ENCODE measurements at places on chromosomes 4 and X.

- no peak for DNase-seq
These were observed 210.2 kb downstream of the DMD start for GRCh38 chrX:33001107-33001506.

DNA sequence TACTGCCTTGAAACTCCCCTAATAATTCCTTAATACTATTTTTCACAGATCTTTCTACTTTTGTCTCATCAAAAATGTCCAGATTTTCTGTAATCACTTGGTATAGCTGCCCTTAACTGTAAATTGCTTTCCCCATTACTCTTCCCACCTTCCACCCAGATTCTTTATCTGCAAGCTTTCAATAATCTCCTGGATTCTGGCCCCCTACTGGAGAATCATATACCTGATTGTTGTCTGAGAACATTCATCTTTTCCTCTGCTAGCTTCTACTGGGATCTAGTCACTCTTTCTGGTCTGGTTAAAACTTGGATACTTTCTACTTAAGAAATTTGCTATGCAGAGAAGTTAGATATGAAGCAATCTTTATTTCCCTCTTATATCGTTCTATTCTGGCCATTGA is 552.6 kb downstream of the PCDH19 start:
- DNase-seq = no peak

GRCh38 chrX:132482632-132483031 is 6.2 kb downstream of the MBNL3 start:
- no peak for DNase-seq

DNA sequence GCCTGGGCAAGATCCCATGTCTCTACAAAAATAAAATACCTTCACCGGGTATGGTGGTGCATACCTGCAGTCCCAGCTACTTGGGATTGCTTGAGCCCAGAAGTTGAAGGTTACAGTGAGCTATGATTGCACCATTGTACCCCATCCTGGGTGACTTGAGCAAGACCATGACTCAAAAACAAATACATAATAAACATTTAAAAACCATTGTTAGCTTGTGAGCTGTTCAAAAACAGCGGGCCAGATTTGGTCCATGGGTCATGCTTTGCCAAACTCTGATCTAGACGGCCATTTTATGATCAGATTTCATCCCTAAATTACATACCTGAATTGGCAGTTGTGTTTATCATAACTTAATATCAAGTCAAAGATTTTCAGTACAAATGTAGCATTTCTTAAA is 76.0 kb upstream of the GPM6B start:
- no peak for DNase-seq

DNA sequence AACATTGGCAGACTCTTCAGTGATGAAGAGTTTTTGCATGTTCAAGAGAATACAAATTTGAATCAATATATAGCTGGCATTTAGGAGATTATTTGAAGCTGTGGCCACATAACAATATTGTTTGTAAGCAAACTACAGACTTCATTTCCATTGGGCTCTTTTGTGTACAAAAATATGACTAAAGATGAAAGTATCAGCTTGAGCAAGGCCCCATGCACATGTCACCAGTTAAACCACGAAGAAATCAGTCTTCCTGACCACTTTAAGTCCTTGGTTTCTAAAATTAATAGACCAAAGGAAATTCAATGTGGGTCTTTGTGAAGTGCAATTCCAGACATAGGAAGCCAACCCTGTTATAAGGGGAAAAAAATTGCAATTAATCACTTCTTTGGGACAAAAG is 1664.6 kb upstream of the ADGRL3 start:
- no peak for DNase-seq

DNA sequence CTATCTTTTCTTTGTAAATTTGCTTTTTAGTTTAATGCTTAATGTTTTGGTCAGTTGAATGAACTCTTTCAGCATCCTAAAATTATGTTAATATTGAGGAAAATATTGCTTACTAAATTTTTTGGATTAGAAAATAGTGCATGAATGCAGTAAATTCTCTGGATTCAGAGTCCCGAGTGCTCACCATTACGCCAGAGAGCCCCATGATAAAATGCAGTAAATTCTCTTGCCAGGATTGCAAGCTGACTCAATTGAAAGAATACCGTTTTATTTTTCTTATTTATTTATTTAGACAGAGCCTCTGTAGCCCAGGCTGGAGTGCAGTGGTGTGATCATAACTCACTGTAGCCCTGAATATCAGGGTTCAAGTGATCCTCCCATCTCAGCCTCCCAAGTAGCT is 60.9 kb upstream of the ENPEP start:
- DNase-seq = no peak

GRCh38 chr4:121939690-121940089 is 12.2 kb downstream of the TRPC3 start:
- no peak for DNase-seq
